ENCODE measurements at places on chromosomes 1 and 21.

DNA sequence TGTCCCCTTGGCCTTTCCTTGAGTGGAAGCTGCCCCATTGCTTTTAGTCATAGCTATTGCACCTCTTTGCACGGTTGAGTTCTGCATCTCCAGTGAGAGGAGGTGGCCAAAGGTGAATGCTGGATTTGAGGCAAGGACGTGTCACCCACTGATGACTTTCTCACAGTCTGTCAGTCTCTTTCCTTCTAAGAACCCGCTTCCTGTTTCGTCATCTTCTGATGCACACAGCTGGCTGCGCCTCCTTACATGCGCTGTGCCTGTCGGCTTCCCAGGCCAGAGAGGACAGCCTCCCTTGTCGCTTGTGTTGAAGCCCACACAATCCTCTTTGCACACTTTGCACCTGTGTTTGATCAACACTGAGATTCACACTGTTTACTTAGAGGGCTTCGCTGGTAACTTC, 41.8 kb upstream of the PWP2 start:
- peak; percentile 46 for DNase-seq

DNA sequence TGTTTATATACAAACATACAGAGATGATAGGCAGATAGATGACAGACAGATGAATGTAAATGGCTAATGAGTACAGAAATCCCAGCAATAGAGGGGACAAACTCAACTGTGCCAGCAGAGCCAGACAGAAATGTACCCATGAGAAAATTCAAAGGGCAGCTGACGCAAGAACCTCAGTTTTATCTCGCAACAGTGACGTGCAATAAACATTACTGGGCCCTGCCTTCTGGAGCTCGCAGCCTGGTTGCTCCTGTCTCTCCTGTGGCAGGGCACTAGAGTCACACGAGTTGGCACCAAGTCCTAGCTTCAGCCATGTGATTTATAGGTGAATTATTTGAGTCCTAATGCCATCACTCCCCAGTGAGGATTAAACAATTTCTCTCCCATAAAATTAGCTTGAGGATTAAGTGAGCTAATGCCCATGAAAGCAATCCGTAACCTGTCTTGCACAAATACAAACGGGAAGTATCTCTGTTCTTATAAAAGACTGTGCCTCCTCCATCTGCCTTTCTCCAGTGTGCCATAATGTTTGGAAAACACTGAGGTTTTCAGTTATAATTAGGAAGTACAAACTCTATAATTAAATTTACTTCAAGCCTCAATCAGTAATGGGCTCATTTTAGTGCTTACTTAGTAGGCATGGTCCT, 50.7 kb downstream of the VAV3 start:
- DNase-seq: no peak

- no peak for DNase-seq
Observed at GRCh38 chr1:91200675-91201074, 178.8 kb upstream of the ZNF644 start.

DNA sequence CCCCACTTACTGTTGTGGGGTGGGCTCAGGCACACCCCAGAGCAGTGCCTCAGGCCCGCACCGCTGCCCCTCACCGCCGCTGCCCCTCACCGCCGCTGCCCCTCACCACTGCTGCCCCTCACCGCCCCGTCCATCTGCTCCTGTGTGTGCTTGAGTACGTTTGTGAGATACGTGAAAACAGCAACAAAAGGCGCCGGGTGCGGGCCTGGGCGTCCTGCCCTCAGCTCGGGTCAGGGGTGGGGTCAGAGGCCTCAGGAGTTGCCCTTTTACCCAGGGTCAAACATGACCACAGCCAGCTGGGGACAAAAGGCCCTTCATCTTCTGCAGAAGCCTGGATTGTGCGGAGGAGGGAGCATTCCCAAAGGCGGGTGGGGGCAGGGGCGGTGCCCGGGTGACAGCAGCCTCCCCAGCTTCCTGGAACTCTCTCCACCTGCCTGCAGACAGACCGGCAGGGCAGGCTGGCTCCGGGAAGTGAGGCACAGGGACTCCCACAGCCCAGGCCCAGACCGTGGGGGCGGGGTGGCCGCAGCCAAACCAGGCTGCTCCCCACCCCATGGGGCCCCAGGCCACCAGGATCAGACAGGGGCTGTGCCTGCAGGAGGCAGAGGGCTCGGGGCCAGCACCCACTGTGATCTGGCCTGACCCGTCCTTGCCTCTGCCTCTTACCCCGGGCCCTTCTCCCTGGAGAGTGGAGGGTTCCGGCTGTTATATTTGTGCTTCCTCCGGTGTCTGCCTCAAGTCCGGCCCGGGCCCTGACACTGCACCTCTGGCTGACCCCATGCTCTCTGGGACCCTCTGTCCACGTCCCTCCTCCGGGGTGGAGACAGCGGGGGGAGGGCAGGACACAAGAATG, 2.3 kb upstream of the VWA1 start:
- peak; percentile 55 for DNase-seq

DNA sequence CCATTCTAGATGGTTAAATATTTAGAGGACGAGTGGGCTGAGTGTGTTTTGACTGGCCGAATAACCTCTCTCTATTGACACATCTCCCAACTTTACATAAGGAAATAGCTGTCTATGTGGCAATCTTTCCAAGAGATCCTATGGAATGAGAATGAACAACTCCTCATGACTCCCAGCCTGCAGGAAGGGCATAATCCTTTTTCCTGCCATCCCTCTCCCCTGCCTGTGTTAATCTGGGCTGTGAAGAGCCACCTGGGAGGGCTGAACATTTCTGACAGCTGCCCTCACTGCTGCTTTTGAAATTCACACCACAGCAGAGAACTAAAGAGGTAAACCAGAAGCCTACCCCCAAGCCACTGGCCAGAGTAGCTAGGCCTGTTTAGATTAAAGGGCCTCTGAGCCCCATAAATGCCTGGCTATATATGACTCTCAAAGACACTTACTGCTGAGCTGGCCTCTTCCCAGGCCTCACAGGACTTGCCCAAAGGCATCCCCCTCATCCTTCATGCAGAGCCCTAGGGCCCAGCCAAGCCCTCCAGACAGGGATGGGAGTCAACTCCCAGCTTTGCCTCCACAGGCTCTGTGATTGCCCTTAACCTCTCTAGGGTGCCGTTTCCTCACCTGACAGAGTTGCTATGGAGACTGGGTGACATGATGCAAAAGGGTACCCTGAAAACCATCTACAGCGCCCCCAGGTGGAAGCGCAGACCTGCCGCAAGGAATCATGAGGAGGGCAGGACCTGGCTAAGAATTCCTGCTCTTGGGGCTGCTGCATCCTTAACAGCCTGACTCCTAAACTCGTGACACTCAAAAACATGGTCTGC, 42.0 kb upstream of the LDLRAP1 start:
- no peak for DNase-seq

GRCh38 chr21:16312321-16312720, 582.5 kb downstream of the USP25 start:
- no peak for DNase-seq

DNA sequence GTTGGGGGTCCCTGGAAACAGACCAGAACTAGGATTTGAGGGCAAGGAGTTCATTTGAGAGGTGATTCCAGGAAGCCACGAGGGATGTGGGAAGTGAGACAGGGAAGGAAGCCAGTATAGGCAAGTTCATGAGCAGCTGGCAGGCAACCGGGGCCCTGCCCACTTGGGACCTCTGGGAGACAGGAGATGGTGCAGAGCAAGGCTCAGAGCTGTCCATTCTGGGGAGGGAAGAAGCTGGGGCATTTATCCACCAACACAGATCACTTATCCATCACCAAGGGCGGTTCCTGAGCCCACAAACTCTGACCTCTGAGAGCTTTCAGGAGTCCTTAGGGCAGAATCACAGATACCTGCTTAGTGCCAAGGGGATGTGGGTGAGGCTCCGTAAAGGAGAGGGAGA, 16.8 kb downstream of the EDN2 start:
- no peak for DNase-seq

GRCh38 chr1:227318853-227319607, 738 bp upstream of the CDC42BPA start:
- DNase-seq: no peak

- no peak for DNase-seq
Observed at GRCh38 chr1:185960422-185961321, 226.5 kb downstream of the HMCN1 start.

GRCh38 chr1:186671136-186671825, 8.9 kb downstream of the PTGS2 start:
- DNase-seq: no peak

GRCh38 chr1:158185770-158186169, 5.1 kb downstream of the CD1D start:
- no peak for DNase-seq

GRCh38 chr1:36352125-36352909, 28.9 kb upstream of the EVA1B start:
- no peak for DNase-seq

- no peak for DNase-seq
Observed at GRCh38 chr1:24248859-24249258, 61.8 kb upstream of the IFNLR1 start.

DNA sequence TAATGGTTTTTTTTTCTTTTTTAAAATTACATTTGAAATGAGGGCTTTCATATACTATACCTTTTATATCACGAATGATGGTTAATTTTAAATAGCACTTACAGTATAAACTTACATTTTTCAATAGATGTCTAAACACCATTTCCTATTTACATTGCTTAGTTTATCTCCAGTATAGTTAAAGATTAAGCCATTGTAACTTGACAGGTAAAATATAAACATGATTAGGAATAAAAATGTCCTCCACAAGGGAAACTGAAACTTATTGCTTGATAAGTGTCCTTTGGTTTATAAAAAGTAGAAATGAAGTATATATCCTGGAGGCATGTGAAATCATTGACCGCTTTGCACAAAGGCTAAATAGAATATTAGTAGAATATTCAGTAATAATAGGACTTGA, 20.2 kb downstream of the CTH start:
- no peak for DNase-seq

DNA sequence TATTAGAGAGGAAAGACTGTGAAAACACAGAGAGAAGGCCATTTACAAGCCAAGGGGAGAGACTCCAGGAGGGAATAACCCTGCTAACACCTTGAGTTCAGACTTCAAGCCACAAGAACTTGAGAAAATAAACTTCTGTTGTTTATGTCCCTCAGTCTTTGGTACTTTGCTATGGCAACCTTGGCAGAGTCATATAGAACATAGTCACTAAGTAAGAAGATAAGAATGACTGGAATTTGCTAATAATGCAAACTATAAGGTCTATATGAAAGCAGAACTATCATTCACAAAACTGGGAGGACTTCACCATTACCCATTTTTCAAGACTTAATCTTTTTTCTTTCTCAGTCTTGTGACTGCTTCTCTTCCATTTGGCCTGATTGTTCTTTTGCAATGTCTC, 767.3 kb upstream of the ADAMTS5 start:
- no peak for DNase-seq

DNA sequence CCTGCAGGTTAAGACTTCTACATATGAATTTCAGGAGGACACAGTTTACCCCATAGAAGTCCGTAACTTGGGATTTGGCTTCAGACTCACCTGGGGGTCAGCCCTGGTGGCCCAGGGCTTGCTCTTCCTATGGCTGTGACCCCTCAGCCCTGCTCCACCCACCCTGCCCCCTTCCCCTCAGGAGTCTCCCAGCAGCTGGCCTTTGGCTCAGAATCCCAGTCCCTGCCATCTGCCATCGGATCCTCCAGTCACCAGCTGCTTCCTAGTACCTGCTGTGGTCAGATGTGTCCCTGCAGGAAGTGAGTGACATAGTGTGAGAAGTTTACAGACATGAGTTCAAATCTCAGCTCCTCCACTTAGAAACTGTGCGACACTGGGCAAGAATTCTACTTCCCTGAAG, 332.6 kb downstream of the NPHP4 start:
- no peak for DNase-seq

DNA sequence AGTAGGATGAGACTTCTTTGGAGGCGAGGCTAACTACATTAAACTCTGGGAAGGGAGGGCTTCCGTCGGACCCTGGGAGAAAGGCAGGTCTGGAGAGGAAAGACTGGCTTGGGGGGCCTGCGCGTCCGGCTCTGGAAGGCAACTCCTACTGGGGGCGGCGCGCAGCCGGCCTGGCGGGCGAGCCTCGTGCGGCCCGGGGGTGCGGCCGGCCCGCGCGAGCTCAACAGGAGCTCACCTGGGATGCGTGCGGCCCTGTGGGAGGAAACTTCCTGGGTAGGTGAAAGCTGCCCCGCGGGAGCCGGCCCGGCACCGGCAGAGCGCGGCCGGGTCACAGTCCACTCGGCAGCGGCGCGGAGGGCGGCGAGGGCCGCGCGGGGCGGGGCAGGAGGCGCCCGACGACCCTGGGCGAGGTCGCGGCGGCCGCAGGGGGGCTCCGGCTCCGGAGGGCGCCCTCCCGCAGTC, 449 bp downstream of the EPS15 start:
- peak; percentile 36 for DNase-seq

DNA sequence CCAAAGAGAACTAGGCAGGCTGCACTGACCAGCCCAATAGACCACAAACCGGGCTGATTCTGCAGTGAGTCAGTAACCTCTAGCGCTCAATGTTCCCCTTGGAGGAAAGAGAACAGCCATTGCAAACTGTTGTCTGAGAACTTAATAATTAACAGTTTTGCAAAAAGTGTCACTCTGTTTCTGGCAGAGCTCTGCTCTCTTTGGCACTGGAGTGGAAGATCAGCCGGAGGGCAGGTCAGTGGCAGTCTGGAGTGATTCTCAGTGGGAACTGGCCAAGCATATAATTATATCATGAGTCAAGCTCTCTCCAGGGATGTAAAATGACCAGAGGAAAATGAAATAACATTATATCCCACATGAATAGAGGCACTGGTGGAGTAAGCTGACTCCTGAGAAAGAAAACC, 238.3 kb downstream of the HLX start:
- no peak for DNase-seq

- DNase-seq: no peak
Observed at GRCh38 chr1:205438213-205439158, 16.6 kb upstream of the LEMD1 start.

DNA sequence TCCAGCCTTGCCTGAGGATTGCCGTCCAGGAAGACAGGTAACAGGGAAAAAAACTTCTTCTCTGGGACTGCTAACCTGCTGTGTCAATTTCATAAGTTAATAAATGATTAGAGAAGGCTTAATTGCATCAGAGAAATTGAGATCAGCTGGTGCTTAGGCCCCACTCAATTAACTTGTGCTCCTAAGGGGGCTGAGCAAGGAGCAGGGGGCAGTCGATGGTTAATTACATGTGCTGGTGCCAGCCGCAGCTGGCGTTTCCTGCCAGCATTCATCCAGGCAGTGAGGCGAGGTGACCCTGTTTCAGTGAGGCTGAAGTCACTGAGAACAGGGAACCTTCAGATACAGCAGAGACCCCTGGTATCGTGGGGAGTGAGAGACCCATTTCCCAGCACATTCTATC, 60.0 kb downstream of the FAM163A start:
- DNase-seq: no peak

DNA sequence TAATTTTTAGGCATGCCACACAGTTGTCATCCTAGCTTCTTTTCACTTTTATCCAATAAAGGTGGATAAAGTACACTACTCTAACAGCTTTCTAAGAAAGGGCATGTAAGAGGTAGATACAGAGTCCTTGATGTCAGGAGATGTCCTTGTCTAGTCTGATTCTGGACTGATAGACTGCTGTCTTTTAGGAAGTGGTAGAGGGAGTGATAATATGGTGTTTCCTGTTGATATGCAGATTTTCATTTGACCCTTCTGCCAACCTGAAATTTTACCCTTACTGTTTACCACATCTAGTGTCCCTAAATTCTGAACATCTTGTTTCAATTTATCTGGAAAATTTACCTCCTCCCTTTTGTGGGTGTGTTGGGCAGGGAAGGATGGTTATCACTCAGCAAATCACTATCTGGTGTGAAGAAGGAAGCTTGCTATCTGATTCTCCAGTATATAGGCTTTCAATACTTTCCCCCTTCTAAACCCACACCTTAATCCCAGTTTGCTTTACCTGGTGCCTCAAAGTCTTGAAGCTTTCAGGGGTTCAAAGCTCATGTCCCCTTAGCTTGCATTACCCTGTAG, 354.9 kb upstream of the SNX7 start:
- DNase-seq: no peak
